NCI-H446 treated with DMSO at 0.1 percent for 48 hours (cell line): ENCODE measurements at places on chromosomes 4 and X.
A peak's percentile ranks its signal among the peaks of the same experiment; 100 is the strongest.

DNA sequence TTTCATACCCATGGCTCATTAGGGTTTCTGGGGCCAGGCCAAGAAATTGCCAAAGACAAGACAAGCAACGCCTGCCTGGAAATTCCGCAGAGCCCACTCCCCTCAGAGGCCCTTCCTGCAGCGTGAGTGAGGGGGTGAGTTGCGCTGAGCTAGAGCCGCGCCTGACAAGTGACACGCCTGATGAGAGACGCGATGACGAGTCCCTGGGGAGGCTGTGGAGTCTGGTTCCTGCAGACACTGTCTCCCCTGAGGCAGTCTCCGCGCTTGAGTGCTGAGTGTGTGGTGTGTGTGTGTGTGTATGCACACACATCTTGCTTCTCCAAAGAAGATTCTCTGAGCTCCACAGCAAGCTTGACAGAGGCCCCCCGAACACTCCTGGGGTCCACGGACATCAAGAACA lies 269.8 kb downstream of the BCOR start:
- no peak for DNase-seq

GRCh38 chr4:115190529-115190928 lies 77.1 kb upstream of the NDST4 start:
- DNase-seq = no peak

DNA sequence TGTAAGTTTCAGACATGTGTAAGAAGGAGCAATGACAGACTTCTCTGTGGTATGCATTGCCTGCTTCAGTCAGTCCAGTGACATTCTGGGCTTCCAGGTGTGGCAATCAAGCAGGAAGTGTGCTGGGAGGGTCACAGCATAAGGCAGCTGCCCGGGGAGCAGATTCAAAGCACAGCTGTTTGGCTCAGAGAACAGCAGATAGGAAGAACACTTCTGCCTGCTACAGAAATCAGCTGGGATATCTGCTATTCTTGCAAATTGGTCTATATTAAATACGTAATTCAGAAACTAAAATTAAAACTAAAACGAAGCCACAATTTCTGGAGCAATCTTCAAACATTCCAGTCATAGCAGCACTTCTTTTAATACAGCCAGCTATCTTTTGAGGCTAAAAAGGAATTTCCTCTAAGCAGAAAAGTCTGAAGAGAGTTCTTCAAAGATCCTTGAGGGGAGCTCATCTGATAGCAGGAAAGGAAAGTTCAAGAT lies 47.5 kb upstream of the GALNT7 start:
- no peak for DNase-seq

GRCh38 chr4:140612357-140612756 lies 43.6 kb upstream of the UCP1 start:
- no peak for DNase-seq

- no peak for DNase-seq
Measured at GRCh38 chr4:172657081-172657480, 511.5 kb upstream of the GALNT7 start.

GRCh38 chr4:538542-539142 lies 37.5 kb downstream of the TMEM271 start:
- no peak for DNase-seq

- no peak for DNase-seq
Measured at GRCh38 chr4:151962138-151962823, 201.5 kb upstream of the GATB start.

DNA sequence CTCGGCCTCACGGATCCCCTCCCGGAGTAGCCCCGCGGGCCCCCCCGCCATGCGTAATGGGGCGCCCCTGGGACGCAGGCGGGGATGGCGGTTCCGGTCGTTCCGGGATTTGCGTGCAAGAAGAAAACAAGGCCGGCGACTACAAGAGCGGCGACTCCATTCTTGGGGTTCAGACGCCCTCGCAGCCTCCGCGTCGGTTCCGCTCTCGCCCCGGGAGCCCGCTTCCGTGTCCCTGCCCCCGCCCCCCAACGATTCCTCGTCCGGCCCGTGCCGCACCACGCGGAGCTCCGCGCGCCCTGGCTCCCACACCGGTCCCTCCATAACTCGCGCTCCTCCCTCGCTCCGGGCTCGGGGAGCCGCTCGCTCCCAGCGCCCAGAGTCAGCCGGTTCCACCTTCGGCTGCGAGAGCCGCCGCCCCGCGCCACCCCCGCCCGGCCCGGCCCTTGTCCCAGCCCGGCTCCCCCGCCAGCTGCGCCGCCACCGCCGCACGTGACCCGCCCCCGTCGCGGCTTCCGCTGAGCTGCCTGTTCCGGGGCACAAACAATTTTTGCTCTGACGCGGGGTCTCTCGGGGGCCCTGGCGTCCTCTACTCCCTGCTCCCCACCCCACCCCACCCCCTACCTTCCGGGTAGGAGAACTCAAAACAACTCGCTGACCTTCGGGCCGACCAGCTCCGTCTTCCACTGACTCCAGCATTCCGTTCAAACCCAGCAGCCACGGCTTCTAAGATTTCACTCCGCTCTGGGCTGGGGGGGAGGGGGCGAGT lies 78.8 kb upstream of the BCOR start:
- no peak for DNase-seq

DNA sequence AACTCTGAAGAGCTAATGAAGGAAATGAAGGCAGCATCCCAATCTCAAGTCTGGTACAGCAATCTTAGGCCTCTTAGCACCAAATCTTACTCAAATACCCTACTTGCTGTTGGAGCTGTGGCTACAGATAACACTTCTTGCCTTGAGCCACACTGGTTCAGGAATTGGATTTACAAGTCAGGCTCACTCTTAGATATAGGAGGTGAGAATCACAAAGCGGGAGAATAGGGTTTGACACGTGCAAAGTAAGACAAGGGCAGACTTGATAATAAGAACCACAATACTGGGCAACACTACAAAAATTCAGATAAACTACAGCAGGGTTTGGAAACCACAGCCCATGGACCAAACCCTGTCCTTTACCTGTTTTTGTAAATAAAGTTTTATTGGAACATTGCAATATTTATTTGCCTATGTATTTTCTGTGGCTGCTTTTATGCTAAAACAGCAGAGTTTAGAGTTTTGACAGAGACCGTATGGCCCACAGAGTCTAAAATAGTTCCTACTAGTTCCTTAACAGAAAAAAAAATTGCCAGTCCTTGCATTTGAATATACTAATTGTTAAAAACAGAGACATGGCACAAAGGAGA lies 9.3 kb upstream of the CUL4B start:
- DNase-seq = no peak

DNA sequence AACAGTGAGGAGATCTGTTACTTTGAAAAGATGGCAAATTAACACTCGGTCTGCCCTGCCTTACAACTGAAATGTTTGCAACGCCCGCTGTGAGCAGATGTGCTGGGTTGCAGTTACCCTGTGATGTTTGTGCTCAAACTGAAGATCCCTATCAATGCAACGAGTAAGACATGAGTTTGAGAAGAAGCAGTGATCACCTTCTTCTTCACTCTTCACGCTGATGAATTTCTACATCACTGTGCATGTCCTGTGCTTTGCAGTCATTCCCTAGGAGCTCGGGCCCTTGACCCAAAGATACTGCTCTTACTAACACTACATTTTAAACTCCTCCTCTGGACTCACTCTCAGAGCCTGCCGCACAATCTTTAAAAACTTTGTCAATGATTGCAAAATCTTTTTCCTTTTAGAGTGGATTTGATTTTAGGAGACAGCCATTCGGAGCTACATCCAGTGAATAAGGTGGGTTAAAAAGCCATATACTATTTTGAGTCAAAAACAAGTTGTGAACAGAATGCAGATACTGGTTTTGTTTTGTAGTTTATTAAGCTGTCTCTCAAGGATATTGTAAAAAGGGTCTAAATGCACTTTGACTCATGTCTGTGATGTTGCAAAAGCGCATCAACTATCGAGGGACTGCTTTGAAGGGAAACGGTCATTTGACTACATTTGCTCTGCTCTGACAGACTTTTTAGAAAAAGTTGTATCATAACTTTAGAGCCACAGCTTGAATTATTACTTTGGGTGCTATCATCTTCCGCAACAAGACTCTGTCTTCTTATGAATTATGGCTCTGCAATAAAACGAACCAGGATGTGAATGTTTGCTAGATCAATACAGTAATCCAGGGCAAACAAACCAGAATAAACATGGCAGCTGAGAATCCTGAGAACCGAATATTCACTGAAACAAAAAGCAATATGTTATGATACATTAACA lies 5.7 kb upstream of the RHOH start:
- no peak for DNase-seq

- no peak for DNase-seq
Measured at GRCh38 chr4:53959343-53960120, 104.9 kb downstream of the CHIC2 start.

DNA sequence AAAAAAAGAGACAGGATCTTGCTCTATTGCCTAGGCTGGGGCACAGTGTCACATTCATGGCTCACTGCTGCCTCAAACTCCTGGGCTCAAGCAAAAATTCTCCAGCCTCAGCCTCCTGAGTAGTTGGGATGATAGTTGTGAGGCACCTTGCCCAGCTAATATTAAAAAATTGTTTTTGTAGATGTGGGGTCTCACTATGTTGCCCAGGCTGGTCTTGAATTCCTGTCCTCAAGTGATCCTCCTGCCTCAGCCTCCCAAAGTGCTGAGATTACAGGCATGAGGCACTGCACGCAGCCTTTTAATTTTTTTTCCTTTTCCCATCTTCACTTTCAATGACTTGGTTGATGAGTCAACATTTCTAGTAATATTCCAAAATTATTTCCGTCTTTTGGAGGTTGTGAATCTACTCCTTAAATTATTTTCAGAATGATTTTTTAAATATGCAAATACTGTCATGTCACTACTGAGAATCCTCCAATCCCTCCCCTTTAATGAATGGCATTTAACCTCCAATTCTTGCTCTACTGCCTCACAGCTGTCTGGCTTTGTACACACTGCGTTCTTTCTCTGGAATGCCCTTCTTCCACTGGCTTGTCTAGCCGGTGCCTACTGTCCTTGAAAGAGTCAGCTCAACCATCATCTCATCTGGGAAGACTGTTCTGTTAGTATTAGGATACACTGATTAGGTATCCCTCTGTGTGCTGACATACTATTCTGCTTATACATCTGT lies 27.5 kb upstream of the DCTD start:
- no peak for DNase-seq

- no peak for DNase-seq
Measured at GRCh38 chrX:39802354-39802753, 295.4 kb downstream of the BCOR start.

DNA sequence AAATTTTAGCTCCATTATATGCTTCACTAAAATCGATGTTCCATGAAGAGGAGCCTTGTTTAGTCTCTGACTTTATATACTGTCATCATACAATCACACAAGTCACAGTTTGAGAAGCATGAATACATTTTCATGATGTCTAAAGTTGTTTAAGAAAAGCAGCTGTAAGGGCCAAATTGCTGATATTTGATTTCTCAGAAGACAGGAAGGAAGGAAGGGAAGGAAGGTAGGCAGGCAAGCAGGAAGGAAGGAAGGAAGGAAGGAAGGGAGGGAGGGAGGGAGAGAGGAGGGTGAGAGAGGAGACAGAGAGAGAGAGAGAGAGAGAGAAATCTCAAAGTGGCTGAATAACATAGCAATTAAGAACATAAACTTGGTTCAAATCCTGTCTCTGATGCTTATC lies 153.7 kb downstream of the RTL9 start:
- no peak for DNase-seq

- DNase-seq = no peak
Measured at GRCh38 chr4:139050446-139050845, 34.9 kb downstream of the NOCT start.

- DNase-seq = no peak
Measured at GRCh38 chrX:132818638-132819037, 139.8 kb downstream of the HS6ST2 start.

GRCh38 chr4:96390404-96390803 lies 550.5 kb downstream of the PDHA2 start:
- DNase-seq = no peak

DNA sequence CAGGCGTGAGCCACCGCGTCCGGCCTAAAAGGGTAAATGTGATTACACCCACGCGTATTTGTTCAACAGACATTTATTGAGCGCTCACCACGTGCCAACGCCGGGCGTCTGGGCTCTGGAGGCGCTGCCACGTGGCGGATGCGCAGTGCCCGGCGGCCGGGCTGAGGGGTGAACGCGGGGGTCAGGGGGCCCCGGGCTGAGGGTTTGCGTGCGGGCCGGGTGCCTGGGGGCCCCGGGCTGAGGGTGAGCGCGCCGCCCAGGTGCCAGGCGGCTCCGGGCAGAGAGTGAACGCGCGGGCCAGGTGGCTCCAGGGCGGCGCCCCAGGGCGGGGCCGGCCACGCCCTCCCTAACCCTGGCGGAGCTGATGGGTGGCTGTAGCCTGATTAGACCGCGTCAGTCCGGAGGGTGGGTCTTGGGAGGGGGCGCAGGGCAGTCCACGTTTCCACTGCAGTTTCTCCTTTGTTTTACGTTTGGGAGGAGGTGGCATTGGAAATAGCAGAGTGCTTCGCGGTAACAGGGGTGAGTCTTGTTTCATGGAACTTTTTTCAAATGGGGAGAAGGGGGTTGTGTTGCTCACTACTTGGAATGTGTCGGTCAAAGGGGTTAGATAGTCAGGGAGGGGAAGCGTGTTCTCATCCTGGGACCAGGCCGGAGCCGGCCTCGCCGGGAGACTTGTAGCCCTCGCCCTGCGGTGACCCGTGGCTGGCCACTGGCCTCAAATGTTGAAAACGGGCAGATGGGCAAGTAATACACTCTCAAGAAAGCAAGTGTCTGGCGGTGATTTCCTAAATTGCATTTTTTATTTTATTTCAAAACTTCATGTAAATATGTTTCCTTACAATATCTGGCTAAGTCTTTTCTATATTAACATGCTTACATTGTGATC lies at the start of gene ZFP42:
ZFP42 (plus strand) TSS at position 450 of the 886 bp plus-strand sequence. CDS start 7,037 bp downstream, outside the sequence.
- no peak for DNase-seq

DNA sequence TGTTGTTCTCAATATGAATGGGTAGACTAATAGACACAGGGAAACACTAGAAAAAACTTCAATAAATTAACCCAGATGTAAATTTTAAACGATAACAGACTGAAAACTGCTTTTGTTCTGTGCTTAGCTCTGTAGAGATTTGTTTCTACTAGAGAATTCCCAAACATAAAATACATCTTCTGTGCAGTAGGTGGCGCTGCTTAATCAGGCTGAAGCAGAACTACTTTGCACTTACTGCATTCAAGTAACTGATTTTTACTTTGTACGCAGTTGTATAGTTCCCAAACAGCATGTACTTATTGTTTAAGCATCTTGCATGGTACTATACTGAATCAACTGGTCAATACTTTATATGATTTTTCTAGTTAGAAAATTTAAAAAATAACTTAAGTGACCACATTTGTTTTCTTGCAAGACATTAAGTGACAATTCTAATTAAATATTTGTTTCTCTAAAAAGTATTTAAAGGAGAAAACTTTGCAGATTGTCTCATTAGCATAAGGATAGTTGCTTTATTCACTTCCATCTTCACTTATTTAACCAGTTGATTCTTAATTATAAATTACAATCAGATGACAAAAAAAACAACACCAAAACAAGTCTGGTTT lies 490.6 kb downstream of the IL15 start:
- DNase-seq = peak; percentile 42
